Stimulated activated CD8-positive, alpha-beta memory T cell treated with anti-CD3 and anti-CD28 coated beads, Interleukin-15, amount 100 ng/mL, for 48 hours (primary cell): ENCODE measurements at places on chromosomes 2 and 18.

DNA sequence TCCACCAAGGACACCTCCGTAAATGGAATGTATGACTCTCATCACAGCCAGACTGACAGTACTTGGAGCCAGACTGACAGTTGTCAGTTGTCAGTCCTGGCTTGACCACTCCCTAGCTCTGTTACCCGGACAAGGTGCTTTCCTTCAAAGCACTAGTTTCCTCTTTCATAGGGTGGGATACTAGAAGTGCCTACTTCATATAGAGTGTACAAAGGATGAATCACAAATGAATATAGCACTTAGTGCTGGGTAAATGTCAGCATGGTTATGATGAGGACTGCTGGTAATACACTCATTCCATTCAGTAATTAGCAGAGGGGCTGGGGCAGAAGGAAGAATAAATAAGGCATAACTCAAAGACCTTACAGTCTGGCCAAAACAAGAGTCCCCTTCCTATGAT, 91.4 kb downstream of the ARL4C start:
- no peak for DNase-seq

DNA sequence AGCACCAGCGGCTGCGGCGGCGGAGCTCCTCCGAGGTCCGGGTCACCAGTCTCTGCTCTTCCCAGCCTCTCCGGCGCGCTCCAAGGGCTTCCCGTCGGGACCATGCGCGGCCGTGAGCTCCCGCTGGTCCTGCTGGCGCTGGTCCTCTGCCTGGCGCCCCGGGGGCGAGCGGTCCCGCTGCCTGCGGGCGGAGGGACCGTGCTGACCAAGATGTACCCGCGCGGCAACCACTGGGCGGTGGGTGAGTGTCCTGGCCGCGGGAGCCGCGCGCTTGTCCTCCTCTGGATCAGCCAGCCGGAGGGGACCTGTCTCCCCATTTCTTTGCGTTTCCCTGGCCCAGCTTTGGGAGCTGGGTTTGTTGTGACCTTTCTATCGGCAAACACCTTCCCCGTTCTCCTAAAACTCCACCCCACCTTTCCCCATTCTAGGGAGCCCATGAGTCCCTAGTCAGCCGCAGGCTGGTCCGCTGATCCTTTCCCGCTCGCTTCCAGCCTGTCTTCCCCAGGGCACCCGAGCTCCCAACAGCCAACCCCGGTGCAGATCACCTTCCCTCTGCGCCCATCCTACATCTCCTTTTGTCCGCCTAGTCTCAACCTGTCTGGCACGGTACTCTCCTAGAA, 316 bp downstream of the GRP start:
- no peak for DNase-seq

GRCh38 chr2:190887089-190887488, 6.5 kb downstream of the GLS start:
- no peak for DNase-seq

GRCh38 chr18:37482433-37482832, 83.2 kb downstream of the CELF4 start:
- no peak for DNase-seq

DNA sequence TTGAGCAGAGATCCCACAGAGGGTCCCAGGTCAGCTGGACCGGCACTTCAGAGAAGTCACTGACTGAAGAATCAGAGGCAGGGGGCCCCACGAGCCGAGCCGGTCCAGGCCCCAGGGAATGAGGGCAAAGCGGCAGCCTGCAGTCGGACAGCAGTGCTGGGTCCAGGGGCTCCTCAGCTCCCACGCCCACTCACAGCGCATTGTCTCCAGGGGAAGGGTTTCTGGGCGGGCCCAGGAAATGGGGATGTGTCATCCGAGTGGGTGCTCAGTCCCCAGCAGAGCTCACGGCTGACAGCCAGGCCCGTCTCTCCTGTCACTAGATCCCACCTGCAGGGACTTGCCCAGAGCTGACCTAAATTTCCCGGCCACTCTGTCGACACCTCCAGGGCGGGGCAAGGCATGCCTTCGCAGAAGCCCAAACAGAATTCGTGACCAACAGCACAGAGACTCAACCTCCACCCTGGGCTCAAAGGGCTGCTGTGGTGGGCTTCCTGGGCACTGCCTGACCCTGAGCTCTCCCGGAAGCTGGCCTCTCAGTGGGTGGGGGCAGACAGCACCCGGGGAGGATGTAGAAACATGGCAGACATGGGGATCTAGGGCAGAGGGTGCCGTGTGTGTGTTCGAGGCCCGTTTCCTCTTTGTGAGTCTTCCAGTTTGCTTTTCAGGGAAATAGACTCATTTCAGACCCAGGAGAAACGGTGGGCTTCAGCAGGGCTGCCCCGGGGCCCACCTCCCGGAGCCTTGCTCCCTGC, 42.1 kb upstream of the TAF1B start:
- DNase-seq, result peak; percentile 35

DNA sequence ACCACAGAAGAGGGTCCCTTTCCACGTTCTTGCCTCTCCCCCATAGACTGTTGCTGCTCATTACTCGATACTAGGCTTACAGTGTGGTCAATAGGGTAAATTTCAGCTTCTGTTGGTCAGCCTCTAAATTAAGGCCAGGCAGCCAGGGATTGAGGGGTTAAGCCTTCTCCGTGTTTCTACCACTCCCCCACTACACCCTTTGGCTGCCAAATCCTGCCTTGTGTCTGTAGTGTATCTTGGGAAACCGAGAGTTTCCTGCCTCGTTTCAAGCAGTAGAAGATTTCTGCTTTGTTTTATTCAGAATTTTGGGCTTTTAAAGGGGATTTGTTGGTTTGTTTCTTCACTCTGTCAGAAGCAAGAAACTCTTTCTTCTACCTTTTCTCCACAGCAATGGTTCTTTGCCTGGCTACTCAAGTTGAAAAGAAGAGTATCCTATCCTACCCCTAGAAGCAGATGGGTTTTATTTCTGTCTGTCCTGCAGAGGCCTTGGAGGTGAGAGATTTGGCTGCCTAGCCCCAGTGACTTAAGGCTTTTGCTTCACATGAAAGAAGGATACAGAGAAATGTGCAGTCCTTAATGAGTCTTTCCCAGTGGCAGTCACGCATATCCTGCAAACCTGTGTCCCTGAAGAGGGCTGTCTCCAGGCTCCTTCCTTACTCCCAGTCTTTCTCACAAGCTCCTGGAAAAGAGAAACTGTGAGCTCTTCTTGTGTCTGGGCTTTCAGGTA, 261.5 kb upstream of the TANK start:
- no peak for DNase-seq
